CD4-positive, alpha-beta T cell (primary cell): ENCODE measurements at places on chromosomes 1 and 21. TPM values are rescaled to one million over a fixed set of nuclear protein-coding genes. Genes with fewer than 3 reads are reported as not detected.

DNA sequence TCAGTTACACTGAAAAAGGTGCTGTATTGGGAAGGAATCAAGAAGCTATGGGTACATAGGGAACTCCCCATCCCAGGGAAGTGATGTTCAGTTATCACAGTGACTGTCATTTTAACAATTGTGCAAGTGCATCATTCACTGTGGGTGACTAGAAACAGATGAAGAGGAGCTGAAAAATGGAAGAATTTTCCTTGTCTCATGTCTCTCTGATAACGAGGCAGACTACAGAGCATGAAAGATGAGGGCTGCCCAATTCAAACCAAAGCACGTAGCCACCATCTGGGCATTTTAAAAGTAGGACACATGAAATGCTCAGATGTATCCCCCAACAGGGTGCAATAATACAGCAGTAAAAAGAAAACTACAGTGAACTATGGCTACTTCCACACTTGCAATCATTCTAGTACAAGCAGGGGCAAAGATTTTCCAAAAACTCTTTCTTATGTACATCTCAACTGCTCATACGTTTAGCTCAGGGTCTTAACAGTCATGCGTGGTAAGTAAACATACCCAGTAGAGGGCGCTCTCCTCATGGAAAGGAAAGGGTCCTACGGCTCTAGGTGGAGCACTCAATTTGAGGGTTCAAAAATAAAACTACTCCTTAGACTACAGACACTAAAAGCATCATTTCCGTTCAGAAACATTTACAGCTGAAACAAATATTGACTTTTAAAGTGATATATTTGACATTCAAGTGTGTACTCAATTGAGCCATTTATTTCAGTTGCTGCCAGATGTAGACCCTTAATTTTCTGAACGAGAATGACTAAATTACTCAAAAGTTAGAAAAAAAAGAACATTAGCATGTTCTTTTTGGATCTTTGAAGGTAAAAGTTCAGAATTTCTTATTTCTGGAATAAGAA lies 143.2 kb downstream of the KCTD3 start:
- DNase-seq = no peak

GRCh38 chr21:38567335-38567969 lies 69.2 kb upstream of the ERG start:
- DNase-seq = no peak

GRCh38 chr1:213054733-213055591 lies 3.9 kb downstream of the RPS6KC1 start:
- no peak for DNase-seq

CLDN19 gene
- total RNA-seq = not detected

FCGR2B gene
- total RNA-seq = 0.36 TPM

RNF187 gene
- total RNA-seq = 40.7 TPM

DNA sequence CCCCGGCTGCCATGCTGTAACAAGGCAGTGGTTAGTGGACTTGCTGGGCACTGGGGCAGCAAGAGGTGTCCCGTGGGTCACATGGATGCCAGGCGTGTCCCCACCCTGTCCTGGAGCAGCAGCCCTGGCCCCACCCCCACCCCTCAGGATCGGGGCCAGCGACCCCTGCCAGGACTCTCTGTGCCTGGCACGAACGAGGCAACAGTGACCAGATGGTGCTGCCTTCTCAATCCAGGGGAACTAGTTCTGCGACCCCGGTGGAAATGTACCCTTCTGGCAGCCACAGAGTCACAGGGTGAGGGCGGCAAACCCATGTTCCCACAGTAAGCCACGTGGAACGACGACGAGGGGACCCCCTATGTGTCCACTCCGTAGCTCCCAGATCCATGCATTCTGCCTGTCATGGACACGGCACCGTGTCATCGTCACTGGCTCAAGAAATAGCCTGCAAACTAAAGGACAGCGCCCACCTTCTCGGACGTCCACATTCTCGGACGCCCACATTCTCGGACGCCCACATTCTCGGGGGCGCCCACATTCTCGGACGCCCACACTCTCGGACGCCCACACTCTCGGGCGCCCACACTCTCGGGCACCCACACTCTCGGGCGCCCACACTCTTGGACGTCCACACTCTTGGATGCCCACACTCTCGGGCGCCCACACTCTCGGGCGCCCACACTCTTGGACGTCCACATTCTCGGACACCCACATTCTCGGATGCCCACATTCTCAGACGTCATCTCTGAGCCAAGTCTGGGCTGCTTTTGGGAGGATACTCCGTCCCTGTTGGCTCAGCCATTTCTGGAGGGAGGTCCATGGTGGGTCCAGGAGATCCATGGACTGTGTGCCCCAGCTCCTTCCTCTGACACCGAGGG lies 19.6 kb upstream of the ACTRT2 start:
- DNase-seq = no peak

FCMR gene
- total RNA-seq = 171 TPM

DNA sequence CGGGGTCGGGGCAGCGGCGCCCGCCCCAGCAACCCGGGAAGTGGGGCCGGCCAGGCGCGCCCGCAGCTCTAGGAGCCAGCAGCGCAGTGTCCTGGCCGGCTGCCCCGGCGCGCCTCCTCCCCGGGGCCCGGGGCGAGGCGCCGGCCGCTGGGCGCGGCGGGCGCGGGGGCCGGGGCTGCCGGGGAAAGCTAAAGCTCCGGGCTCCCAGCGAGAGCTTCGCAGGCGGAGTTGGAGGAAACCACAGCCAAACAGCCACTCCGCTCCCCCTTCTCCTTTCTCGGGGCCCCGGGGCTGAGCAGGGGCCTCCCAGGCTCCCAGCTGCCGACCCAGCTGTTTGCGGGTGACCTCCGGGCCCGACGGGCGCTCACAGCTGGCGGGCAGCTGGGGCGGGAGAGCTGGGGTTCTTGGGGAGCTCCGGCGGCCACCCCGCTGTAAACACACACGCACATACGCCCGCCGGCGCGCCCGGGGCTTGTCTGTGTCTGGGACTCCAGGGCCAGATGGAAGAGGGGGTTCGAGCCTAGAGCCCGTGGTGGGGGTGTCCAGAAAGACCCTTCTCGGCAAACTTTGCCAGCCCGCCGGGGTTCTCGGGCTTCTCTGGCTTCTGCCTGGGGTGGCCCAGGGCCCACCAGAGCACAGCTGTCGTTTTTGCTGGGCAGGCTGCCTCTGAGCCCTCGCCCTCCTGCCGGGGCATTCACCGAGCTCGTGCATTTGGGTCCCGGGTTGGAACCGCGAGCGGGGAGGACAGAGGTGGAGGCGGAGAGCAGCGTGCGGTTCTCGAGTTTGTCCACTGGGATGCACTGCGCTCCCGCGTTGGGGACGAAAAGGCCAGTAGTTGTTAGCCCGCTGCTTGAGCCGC lies 1.5 kb downstream of the AJAP1 start:
- DNase-seq = no peak

DNA sequence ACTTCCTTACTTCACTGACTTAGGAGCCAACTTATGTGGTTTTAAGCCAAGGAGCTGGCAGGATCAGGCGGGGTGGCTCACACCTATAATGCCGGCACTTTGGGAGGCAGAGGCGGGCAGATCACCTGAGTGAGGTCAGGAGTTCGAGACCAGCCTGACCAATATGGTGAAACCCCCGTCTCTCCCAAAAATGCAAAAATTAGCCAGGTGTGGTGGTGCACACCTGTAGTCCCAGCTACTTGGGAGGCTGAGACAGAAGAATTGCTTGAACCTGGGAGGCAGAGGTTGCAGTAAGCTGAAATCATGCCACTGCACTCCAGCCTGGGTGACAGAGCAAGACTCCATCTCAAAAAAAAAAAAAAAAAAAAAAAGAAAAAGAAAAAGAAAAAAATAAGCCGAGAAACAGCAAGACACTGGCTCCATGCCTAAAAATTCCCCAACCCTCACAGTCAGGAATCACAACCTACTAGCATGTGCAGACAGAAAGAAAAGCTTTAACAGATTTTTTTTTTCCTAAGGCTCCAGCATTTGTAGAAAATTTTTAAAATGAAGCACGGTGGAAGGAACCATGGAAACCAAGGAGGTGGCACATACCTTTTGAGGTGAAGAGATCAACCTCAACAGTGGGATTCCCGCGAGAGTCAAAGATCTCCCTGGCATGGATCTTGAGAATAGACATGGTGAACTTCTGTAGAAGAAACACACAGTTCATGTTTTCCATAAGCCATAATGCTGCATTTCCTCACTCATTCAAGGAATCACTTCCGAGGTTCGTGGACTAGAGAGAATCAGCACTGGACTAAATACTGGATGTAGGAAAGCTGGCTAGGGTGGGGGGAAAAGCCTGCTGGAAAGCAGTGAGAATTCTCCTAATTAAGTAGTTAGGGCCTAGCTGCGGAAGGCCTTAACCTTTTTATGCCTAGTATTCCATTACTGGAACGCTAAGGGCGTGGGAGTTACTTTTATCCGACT lies 4.0 kb downstream of the ENO1 start:
- DNase-seq = no peak

- DNase-seq = no peak
Observed at GRCh38 chr1:222940095-222940494, 125.3 kb downstream of the DISP1 start.

DNA sequence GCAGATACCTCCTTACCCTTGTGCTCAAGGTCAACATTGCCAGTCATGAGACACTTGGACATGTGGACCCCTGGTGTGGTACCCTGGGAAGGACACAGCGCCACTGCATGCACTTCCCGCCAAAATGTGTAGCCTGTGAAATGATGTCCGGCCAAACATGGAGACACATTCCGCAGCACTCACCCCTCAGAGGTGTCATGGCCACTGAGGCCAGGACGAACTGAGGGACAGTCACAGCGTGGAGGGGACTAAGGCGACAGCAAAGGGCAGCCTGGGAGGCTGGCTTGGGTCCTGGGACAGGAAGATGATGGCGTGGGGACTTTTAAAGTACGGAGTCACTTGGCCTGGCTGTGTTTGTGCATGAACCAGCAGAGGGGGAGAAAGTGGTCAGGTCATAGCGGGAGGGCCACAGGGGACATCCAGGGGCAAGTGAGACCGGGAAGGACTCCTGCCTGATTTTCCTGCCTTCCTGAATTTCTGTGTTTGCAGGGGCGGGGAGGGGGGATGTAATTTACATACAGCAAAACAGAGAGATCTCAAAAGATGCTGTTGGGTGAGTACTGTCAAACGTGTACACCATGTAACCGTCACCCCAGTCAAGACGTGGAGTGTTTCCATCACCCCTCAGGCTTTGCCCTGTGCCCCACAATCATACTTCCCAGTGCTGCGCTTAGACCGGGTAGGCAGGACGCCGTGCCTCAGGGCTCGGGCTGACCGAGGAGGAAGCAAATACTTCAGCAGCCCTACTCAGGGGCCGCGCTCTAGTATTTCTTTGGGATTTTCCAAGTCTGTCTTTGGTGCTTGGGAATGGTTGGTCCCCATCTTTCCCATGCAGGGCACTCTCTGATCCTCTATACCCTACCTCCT lies 45.2 kb downstream of the WDR4 start:
- no peak for DNase-seq

TFF2 gene
- not detected for total RNA-seq

GRCh38 chr1:27300341-27301051 lies 21.5 kb upstream of the TMEM222 start:
- DNase-seq = peak; percentile 61

NFASC gene
- total RNA-seq = not detected

GRCh38 chr1:229117664-229118300 lies 153.1 kb upstream of the RAB4A start:
- DNase-seq = no peak

DNA sequence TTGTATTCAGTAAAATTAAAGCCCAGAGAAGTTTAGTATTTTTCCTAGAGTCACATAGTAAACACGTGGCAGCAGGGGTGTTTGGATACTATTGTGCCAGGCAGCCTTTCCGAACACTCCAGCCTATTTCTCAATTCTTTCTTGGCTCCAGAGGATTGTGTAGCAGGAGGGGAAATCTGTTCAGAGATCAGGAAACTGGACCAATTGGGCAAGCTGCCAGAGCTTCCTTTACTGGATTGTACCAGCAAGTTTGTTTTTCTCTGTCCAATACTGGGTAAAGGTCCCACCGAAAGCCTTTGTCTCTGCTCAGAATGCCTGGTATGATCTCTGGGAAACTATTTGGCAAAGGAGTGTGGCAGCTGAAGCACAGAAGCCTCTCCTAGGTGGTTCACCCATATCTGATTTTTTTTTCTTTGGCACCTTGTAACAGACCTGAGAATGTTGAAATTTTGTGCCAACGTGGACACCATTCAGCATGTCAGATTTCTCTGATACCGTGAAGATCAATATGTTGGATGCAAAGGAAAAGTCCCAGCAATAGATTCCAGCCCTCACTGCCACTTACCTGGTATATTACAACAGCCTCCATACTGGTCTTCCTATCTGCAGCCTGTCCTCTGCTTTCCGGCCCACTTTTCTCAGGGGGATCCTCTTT lies 126.2 kb downstream of the FGGY start:
- DNase-seq = no peak

DNA sequence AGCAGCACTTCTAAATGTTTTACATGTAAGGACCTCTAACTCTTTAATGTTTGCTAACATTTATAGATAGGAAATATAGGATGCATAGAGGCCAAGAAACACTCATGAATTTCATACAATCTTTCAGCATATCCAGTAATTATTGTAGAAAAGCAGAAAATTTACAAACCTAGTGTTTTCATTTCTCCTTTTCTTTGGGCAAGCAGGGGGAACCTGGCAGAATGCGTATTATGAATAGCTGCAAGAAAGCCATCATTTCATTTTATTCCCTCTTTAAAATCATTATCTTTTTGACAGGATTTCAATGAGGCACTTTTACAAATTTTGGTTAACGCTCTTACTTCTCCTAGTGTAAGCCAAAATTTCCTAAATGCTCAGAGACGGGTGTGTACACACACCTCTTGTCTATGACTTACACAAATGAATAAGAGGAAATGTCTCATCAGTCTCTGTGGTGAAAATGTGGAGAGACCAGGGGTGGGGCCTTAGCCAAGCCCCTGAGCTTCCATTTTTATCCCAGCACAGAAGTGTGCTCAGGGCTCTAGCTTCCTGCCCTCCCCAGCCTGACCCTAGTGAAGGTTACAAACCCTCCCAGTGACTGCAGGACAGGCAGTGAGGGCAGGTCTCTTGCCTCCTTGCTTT lies 91.6 kb downstream of the LRRC8C start:
- DNase-seq = peak; percentile 66

KRTAP19-3 gene
- total RNA-seq = not detected
